ENCODE measurements at places on chromosomes 4 and X. TPM values are rescaled to one million over a fixed set of nuclear protein-coding genes. Genes with fewer than 3 reads are reported as not detected.

Gene EDA
- total RNA-seq, result 1.6 TPM

Gene TRIM61
- 3.1 TPM for total RNA-seq

Gene CENPVL1
- not detected for total RNA-seq

DNA sequence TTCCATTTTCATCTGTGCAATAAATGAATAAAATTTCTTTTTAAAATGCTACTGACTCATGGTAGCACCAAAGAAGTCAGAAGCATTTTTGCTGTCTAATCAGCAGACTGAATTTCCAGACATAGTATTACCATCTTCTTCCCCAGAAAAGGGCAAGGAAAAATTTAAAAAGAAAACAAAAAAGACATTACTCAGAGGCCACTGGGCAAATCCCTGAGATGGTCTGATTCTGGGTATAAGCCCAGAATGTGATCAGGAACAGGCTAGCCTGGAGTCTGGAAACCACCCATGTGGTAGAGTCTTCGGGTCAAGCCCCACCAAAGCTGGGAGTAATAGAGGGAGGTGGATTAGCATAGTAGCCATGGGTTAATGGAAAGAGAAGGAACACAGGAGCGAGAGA, 342.8 kb downstream of the FBXW7 start:
- DNase-seq, result no peak

DNA sequence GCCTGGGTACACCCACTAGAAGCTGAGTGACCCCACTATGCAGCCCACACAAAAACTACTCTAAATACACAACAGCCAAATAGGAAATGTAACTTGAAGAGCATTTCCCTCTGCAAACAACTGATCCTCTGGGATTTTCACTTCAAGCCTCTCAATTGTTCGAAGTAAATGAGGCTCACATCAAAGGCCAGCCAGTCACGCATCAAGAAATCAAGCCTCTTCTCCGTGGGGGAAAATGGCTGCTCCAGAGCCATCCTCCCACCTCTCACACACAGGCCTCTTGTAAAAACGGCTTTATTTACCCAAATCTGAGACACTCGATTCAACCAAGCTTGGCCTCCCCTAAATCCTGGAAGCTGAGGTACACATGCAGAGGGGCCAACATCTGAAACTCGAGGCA, 14.3 kb downstream of the PCDH19 start:
- DNase-seq, result no peak

GRCh38 chrX:148441387-148441786, 59.0 kb upstream of the AFF2 start:
- DNase-seq, result no peak

All from activated T-helper 1 cell treated with anti-CD3 and anti-CD28 coated beads, Interleukin-12 subunit alpha, Interleukin-12 subunit beta, Interleukin-2, Interleukin-4 antibody, amounts not matched to agents 30 ng/mL and 10 ng/mL and 1 ng/mL, durations not matched to agents 14 hours and 24 hours and 36 hours (primary cell).